ENCODE measurements at places on chromosomes 1 and 21. TPM values are rescaled to one million over a fixed set of nuclear protein-coding genes. Genes with fewer than 3 reads are reported as not detected.

Gene WNT3A
- 0.19 TPM for total RNA-seq

Gene CYP4A11
- not detected for total RNA-seq

Gene PLA2G2F
- not detected for total RNA-seq

Gene ERG
- total RNA-seq: 3.0 TPM

Gene OR2L3
- not detected for total RNA-seq

Gene HTR6
- 0.69 TPM for total RNA-seq

Gene IGSF9
- total RNA-seq: 28.1 TPM

Gene CRYZL1
- total RNA-seq: 16.8 TPM

Gene TNFAIP8L2
- total RNA-seq: not detected

Gene PPIE
- total RNA-seq: 38.9 TPM

Gene CENPS
- 15.7 TPM for total RNA-seq

Gene CRP
- not detected for total RNA-seq

Gene RXFP4
- not detected for total RNA-seq

Gene ARHGEF16
- total RNA-seq: 20.7 TPM

Gene HSD3B1
- not detected for total RNA-seq

Gene GBP7
- total RNA-seq: not detected

Gene SPRR1B
- not detected for total RNA-seq

Gene RSRP1
- 60.4 TPM for total RNA-seq

Gene LEPR
- total RNA-seq: 3.9 TPM

Gene S100A7A
- total RNA-seq: not detected

Gene KRTAP12-2
- not detected for total RNA-seq

Gene SEMA6C
- total RNA-seq: 17.5 TPM

Gene PTGS2
- 0.23 TPM for total RNA-seq

Gene DFFA
- 79.9 TPM for total RNA-seq

Gene A3GALT2
- total RNA-seq: not detected

Gene DPYD
- total RNA-seq: 0.73 TPM

Gene MRPS14
- total RNA-seq: 38.7 TPM

Gene CDA
- total RNA-seq: 3.3 TPM

Gene CRYBG2
- total RNA-seq: 17.0 TPM

Gene CLCA4
- total RNA-seq: not detected

Gene DENND2D
- total RNA-seq: 0.58 TPM

Gene GJA9
- total RNA-seq: not detected

Data from H1 (cell line).